Esophagus squamous epithelium (tissue), 5 donors: ENCODE measurements at places on chromosomes 11 and 22.

DNA sequence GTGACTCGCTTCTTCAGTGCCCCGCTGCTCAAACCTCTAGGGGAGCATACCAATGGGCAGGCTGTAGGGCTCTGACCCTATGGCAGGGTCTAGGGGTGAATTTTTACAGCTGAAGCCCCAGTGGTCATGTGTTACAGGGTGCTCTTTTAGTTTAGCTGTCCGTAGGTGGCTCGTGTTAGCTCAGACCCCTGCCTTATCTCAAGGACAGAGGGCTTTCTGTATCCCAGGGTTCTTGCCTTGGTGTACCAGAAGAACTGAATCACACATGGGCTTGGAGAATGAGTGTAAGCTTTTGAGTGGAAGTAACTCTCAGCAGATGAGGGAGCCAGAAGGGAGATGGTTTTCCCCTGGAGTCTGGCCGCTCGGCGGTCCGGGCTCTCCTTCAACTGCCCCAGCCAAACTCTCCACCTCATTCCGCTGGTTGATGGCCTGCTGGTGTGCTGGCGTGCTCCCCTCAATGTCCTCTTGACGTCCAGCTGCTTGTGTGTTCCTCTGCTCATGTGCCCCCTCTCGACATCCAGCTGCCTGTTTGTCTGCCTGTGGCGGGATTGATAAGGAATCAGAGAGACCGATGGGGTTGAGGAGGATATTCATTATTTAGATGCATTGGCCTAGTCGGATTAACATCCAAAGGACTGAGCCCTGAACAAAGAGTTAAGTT lies 37.5 kb downstream of the BIRC2 start:
- DNase-seq = no peak

GRCh38 chr22:37982938-37983859 lies 1.2 kb downstream of the SOX10 start:
- DNase-seq = no peak

GRCh38 chr11:128551611-128552335 lies 35.6 kb downstream of the ETS1 start:
- DNase-seq = no peak

DNA sequence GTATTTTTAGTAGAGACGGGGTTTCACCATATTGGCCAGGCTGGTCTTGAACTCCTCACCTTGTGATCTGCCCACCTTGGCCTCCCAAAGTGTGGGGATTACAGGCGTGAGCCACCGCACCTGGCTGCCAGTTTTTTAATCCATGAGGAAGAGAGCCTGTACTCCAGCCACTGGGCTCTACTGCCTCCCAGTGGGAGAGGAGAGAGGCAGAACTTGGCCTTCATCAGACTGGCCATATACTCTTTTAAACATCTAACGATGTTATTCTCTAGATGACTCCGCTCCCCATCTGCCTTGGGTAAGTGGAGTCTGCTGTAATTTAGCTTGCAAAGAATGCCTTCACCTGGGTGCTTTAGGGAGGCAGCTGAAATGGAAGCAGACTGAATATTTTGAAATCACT lies 34.6 kb downstream of the SLC6A5 start:
- no peak for DNase-seq

DNA sequence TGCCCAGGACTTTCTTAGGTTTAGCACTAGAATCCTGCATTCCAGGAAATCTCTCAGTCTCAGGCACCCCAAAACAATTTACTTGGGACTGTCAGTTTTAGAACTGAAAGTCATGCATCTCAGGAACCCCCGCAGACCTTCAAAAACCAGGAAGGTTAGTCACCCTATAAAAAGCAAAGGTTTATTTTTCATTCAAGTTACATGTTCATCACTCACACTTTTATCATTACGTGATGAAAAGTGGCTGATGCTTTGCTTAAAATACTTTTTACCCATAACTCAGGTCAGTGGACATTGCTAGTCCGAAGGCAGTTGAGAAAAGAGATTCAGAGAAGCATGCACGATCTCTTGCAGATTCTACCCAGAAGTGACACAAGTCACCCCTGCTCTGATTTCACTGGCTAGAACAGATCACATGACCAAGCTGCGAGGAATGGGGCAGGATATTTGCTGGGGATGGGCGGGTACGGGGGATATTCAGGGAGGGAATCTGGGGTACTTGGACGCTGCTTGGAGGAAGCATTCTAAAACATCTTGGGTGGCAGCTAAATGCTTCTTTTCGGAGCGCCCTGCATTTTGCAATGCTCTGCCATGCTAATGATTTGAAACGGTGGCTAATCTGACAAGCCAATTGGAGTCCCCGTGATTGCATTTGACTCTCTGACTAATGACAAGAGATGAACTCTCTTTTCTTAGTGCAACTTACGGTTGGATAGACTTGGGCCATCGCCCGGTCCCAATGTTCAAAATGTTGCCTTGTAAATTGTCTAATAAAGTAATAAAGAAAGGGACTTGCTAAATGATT lies 110.2 kb downstream of the MIAT start:
- no peak for DNase-seq

DNA sequence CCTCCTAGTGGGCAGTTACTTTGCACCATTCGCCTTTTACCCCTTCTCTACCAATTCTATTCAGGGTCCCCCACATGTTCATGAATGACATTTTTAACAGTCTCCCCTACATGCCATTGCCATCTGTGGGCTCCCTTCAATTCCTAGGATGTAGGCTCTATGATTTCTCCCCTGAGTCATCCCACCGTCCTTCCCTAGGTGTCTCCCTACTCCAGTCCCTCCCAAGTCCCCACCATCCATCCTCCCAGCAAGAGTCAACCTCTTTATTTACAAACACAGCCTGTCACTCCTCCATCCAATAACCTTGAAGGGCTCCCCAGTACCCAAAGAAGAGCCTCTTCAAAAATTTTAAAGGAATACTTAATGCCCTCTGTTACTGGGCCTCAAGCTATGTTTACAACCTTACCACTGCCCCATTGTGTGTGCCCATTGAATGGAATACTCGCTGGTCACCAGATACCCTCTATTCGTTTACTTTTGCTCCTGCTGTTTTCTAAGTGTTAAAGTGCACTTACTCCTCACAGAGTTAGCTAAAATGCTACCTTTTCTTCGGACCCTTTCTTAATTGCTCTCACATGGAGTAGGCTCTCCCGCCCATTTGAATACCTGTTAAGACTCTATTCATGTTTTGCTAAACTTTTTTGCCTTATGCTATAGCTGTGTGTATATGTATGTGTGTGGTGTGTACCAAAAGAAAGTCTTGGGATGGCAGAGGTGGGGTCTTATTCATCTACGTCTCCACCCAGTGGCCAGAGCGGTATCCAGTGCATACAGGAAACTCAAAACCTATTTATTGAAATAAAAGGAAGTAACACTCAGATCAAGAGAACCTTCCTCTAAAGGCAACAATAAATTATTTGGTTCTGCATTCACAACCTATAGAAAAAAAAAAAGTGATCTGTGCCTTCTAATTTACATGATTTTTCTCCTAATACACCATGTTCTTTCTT lies 235.8 kb upstream of the CCDC90B start:
- DNase-seq = no peak

DNA sequence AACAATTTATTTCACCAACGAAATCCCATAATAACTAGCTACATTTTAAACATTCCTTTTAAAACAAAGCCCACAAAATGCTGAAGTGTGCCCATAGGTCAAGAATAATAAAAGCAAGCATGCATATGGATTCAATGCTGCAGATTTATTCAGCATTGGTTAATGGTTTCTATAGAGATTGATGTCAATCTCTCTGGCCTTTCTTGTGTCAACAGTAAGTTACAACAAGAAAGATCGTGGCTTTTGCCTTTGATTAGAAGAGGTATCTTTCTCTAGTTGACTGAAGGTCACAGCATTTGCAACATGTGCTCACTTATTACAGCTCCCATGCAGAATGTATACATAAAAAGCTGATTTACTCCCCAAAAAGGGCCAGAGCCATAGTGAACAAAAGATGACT lies 1.4 kb upstream of the SOX6 start:
- DNase-seq = no peak

GRCh38 chr11:24779791-24780190 lies 282.9 kb downstream of the LUZP2 start:
- DNase-seq = no peak

DNA sequence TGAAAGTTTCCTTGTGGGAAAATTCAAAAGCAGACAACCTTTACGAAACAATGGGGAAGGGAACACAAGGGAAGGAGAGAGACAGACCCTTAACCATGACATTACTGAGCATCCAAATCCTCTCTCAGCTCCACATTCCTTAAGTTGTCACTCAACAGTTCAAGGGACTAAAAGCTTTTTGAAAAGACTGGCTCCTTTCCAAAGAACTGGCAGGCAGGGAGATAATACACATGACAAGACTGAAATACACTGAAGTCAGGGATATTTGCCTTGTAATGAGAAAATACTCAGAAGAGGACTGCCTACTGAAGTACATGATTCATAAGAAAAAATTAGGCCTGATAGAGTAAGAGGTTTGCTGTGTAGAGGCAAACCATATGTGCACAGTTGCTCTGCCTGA lies 69.1 kb downstream of the SMCO4 start:
- DNase-seq = no peak

GRCh38 chr11:2362414-2362813 lies 14.7 kb upstream of the CD81 start:
- no peak for DNase-seq

DNA sequence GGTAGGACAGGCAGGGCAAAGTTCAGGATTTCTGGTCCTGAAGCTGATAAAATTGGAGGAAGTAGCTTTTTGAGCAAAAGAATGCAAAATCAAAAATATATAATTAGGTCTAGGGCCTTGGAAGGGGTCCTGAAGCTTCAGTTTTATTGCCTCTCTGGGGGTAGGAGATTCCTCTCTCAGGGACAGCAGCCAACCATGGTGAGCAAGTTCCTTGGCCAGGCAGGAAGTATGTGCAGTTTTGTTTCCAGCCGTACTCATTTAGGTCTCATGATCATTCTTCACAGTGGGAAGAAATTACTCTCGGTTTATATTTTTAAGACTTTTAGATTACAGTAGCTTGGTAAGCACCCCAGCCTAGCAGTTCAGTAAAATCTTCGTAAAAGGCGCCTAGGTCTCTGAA lies 2.9 kb upstream of the RAB38 start:
- DNase-seq = no peak

DNA sequence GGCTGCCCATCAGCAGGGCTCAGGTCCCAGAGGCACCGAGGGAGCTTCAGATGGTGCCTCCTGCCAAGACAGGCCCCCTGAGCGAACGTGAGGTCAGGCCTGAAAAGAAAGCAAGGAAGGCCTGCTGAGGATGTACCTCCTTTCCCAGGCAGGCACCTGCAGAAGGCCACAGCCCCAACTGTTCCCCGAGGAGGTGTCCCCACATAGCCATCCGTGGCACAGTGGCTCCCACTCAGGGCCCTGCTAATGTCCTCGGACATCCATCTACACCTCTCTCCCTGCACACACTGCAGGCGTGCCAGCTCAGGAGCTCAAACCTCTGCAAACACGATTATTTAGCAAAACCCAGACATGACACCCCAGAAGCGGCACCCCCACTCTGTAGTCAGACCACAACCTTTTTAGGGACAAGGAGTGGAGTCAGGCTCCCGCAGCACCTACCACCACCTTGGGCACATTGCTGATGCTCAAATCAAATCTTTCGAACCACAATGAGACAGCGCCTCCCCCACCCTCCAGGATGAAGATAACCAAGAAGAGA lies 36.9 kb downstream of the SHANK2 start:
- no peak for DNase-seq

DNA sequence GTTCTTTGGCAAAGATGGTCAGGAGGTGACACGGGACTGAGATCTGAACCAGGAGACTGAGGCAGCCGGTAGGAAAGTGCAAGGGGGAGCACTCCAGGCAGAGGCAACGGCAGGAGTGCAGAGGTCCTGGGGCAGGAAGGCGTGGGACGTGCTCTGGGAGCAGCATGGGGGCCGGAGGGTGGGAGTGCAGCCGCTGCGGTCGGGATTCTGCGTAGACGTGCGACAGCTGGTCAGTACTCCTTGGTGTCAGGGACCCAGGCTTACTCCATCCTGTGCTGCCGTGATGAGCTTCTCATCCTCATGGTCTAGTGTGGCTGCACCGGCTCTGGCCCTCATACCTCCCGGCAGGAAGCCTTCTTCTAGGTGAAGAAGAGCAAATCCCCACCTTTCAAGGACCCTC lies 16.9 kb upstream of the TRMU start:
- no peak for DNase-seq

DNA sequence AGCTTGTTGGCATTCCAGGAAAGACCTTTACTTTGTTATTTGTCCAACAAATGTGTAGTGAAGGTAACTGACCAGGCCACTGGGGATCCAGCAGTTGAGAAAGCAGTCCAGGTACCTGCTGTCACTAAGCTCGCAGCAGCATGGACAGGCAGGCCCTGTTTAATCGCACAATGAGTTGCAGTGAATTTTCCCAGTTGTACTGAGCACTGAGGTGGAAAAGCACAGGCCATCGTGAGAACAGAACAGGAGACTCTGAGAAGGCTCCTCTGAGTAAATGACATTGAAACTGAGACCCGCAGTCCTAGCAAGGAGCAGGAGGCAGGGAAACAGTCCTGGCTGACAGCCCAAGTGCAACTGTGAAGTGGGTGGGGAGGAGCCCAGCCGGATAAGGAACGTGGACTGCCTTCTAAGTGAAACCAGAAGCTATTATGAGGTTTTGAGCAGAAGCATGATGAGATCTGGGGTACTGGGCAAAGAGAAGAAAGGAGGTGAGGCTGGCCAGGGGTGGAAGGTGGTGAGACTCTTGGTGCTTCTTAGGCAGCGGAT lies 39.8 kb upstream of the CDON start:
- no peak for DNase-seq

DNA sequence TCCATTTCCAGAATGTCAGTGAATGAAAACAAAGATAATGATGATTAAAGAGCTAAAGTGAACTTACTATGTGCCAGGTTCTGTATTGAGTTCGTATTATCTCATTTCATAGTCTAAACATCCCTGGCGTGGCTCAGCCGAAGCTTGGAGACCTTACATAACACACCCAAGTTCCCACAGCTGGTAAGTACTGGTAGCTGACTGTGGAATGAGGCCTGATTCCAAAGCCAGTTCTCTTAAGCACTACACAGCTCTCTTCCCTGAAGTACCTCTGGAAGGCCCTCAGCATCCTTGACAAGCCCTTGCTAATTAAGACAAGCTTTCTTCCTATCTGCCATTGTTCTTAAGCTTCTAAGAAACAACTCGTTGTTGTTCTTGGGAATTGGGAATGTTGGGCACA lies 28.6 kb upstream of the NCAM1 start:
- no peak for DNase-seq

GRCh38 chr11:6604081-6604626 lies 580 bp downstream of the ILK start:
- no peak for DNase-seq

DNA sequence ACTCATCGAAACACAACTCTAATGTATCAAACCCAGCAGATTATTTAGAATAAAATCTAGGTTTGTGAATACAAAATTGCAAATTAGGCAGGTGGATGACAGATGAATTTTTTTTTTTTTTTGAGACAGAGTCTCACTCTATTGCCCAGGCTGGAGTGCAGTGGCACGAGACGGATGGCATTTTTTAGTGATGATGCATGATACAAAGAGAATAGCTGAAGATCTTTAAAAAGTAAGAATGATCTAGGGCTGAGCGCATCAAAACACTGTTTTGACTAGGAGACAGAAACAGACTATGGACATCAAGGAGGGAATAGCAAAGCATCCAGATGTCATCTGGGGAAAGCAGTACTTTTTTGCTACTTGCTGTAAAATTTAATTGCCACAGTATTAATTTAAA lies 63.8 kb downstream of the IMMP1L start:
- DNase-seq = no peak
